Effector memory CD8-positive, alpha-beta T cell (primary cell): ENCODE measurements at places on chromosomes 6 and 20.
A peak's percentile ranks its signal among the peaks of the same experiment; 100 is the strongest.

GRCh38 chr6:98384801-98385200 lies 449.6 kb upstream of the POU3F2 start:
- DNase-seq: no peak

DNA sequence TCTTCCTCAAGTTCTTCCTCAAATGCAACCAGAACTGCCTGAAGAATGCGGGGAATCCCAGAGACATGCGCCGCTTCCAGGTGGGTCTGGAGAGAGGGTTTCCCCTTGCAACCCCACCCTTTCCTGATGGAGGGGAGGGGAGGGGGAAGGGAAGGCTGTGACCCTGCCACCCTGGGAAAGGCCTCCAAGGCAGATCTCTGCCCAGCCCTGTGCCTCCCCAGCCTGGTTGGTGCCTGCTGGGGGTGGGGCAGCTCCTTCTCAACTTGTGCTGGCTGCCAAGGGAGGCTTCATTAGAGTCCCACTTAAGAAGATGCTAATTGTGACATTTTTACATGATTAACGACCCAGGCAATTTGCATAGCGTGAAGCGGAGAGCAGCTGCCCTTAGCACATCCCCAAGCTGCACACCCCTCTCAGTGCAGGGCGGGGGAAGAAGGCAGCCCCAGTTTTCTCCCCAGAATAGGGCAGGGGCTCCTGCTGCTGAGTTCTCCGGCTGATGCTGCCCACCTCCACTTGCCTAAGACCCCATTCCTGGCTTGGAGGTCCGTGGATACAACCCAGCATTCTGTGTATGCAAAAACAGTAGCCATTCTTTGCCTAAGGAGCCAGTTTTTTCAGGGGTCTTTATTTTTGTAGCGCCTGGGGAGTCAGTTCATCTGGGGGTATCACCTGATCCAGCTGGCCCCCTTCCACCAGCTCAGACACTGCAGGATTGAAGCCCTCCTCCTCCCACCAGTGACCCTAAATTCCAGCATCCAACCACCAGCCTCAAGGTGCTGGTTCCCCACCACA lies 51.7 kb downstream of the CPXM1 start:
- DNase-seq: no peak

GRCh38 chr6:91412532-91412931 lies 825.7 kb upstream of the MAP3K7 start:
- no peak for DNase-seq

DNA sequence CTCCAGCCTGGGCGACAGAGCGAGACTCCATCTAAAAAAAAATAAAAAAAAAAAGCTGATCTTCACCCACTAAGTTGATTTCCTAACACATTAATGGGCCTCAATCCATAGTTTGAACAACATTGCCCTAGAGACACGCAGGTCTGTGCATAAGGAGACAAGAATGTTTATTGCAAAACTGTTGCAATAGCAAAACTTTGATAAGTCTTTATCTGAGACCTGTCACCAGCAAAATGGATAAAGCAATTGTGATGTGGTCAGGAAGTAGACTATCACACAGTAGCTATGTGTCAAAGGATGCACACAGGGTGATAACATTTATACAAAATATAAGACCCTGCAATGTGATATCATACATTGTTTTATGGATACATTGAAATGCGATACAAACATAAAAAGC lies 4.2 kb upstream of the ITPR3 start:
- DNase-seq: peak; percentile 14

- DNase-seq: peak; percentile 55
Measured at GRCh38 chr6:43924222-43924702, 154.3 kb downstream of the VEGFA start.

DNA sequence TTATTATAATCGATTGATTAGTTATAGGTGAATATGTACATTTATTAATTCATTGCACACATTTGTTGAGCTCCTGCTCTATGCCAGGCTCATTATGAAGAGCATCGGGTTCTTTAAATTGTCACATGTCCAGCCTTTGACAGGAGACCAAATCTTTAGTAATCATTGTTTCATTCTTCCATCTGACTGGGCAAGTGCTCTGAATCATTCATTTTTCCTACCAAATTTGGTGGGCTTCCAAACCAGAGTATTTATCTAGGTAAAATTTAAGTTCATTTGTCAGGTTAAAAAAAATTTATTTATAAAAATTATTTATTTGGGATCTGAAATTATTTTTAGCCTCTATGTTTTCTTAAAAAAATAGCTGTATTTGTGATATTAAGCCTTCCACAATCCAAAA lies 404.9 kb upstream of the MMS22L start:
- no peak for DNase-seq

DNA sequence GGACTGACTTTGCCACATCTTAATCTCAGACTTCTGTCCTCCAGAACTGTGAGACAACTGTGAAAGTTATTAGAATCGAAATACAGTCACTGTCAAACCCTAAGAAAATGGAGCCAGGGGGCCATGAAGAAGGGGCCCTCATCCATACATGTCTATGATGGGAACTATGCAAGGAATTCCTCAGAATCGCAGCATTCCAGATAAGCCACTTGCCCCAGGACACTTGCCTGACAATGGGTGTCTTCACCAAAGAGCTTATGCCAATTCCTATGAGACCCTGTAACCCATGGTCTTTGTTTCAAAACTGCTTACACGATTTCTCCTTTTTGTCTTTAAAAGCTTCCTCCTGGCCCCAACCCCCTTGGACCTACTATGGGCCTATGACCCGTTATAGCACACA lies 90.4 kb upstream of the FOXP4 start:
- no peak for DNase-seq

DNA sequence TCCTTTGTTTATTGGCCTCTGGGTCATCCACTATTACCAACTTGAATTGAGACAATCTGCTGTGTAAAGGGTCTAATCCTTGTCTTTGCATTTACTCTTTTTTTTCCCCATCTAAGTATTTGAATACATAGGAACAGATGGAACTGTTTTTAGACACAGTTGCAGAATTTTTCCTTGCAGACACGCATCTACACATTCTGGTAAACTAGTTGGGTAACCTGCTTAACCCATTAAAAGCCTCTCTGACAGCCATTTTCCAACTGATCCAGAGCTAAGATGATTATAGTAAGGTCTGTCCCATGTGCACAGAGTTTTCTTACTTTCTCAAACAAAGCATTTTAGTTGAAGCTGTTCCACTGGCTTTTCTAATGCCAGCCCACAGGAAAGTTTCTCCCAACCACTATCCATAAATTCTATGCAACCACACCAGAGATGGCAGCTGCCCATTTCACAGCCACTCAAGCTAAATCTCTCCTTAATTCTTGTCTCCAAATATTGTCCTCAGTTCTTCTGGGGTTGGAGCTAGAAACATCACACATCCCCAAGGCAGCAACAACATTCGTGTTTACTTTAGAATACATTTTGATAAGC lies 492.1 kb downstream of the MAFB start:
- DNase-seq: no peak

DNA sequence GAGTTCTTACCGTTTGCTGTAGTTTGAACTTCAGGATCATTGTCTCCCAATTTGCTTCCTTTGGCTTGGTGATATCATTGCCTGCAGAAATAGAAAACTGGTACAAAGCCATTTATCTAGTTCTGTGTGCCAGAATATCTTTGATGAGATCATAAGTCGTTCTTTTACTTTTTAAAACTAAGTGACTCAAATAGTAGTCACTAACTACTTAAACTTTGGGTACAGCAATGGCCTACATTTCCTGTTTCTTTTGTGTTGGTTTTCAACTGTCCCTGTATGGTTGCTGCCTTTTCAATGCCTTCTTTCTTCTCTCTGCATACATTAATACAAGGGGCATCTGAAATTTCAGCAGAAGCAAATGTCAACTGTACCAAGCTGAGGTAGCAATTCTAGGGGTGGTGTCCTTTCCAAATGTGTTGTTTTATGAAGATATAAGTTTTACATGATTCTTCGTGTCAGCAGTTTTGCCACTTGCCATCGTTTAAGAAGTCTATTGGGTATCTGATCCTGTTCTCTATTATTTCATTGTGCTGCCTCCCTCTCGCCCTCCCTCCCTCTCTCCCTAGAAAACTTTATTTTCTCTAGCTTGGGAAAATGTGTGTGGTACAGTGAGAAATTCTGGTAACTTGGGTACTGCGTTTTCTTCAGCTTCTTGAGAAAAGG lies 238.5 kb downstream of the FARS2 start:
- no peak for DNase-seq

DNA sequence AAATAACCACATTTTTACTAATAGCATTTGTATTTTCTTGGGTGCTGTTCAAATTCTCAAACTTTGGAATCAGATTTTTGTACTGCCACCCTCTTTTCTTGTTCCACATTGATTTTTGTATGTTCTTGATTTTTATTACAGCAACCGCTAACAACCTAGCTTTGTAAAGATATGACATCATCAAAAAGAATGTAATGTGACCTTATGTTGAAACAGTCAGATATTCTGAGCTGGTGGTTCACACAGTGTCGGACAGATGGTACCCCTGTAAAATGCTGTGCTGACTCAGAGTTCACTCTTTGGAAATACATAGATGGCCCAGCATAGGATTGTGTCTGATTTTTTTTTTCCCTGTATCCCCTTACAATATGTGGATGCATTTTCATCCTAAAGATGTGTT lies 118.9 kb downstream of the QKI start:
- DNase-seq: no peak

GRCh38 chr6:138246650-138247440 lies 28.6 kb upstream of the PBOV1 start:
- DNase-seq: no peak

DNA sequence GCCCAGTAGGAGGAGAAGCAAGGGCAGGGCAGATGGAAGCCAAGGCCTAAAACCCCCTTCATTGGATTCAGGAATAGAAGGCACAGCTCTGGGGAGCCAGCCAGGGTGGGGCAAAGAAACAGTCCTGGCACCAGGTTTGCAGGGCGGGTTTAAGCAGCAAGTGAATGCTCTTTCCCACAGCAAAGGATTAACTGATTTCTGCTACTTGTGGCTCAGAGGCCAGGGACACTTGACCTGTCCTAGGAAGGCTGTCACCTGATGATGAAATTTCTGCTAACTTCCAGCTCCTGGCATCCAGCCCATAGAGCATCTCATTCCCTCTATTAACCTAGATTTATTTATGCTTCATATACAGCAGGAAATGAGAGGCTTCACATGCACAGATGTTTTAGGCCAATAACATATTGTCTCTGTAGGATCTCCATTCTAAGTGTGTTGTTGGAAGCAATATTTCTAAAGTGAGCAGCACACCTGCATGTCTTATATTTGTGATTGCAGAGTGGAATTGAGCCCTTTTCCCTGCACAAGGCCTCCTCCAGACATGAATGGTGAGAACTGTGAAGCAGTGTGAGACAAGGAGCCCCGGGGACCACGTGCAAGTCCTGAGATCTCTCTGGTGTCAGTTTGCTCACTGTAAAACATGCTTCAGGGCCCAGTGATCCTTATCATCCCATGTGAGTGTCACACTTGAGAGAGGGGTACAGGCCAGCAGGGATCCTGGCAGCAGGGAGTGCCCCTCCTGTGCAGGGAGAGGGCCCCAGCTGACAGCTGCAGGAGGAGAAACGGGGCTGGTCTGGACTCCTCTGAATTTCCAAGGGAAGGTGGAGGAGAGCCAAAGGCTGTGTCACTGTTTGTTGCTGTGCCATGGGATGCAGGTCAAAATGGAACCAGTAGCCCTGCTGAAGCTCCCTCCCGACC lies 41.1 kb upstream of the CST5 start:
- DNase-seq: no peak

- DNase-seq: no peak
Measured at GRCh38 chr20:58523072-58523970, 8.1 kb upstream of the APCDD1L start.

DNA sequence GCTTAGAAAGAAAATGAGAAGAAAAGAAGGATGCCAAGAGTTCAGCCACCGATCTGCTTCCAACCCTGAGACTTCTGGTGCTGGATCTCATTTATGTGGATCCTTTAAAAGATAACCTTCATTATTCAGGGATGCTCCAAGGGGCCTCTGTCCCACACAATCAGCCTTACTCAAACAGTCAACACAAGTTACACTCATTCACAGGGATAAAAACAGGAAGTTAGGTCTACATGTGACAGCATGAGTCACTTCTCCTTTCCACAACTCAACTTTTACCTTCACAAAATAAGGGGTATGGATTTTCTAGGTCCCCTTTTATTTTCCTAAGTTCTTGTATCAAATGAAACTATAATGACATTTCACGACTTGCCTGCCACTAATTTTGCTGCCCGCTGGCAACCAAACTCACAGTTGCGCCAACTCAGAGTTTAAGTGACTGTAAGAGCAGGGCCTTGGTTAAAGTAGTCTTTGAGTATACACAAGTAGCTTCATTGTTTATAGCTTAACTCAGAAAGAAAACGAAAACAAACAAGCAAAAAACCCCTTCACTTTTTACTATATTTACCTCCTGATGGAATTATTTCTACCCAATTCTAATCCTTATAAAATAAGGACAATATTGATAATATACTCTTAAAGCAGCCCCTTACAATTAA lies 278.8 kb upstream of the RUNX2 start:
- DNase-seq: no peak

DNA sequence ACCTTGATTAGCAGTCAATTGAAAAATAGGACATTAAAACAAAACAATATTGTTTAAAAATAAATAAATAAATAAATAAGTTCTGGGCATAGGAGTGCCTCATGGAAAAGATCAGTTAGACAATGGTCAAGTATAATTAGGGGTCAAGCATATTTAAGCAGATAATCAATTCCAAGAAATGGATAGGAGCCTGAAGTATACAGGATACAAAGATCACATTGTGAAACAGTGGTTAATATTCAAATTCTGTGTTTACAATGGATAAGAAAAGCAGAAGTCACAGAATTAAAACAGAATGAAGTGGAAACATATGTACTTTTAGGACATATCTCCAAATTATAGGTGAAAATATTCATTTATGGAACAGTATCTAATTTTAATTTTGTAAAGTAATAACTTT lies 1028.6 kb upstream of the CITED2 start:
- DNase-seq: no peak

- no peak for DNase-seq
Measured at GRCh38 chr6:1724616-1725015, 114.9 kb downstream of the FOXC1 start.

- no peak for DNase-seq
Measured at GRCh38 chr20:9551808-9552550, 37.6 kb downstream of the LAMP5 start.
